ENCODE measurements at places on chromosomes 4 and X. TPM values are rescaled to one million over a fixed set of nuclear protein-coding genes. Genes with fewer than 3 reads are reported as not detected.

The PDHA2 gene
- total RNA-seq = not detected

The RHOH gene
- total RNA-seq = 7.4 TPM

DNA sequence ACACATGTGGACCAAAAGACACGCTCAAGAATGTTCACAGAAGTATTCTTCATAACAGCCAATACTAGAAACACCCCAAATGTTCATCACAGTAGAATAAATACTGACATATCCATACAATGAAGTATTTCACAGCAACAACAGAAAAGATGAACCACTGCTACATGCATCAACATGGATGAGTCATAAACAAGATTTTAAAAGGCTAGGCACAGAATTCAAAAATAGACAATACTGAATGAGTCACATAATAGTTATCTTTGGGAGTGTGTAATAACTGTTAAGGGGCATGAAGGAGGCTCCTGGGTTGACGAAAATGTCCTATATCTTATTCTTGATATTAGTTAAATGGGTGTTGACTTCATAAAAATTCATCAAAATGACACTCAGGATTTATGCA is 43.5 kb downstream of the CLOCK start:
- DNase-seq = no peak

GRCh38 chr4:178480105-178480504 is 1037.9 kb upstream of the AGA start:
- no peak for DNase-seq

- DNase-seq = no peak
Observed at GRCh38 chr4:1414831-1415680, 8.8 kb upstream of the NKX1-1 start.

Measured in WTC11 (cell line).